ENCODE measurements at places on chromosomes 3 and 15.

GRCh38 chr15:48426941-48427340, 95.7 kb downstream of the DUT start:
- DNase-seq, result no peak

DNA sequence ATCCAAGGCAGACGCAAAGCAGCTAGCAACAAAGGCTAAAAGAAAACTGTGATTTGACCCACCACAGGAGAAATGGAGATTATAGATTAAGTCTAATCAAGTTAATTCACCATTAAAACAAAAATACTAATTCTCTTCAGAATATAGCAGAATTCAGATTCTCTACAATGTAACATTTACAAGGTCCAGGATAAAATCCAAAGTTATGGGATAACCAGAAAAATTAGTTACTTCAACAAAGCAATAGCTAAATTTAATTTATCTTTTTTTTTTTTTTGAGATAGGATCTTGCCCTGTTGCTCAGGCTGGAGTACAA, 284.6 kb upstream of the MANF start:
- no peak for DNase-seq

- DNase-seq, result no peak
Observed at GRCh38 chr3:121821421-121822199, 13.2 kb downstream of the IQCB1 start.

DNA sequence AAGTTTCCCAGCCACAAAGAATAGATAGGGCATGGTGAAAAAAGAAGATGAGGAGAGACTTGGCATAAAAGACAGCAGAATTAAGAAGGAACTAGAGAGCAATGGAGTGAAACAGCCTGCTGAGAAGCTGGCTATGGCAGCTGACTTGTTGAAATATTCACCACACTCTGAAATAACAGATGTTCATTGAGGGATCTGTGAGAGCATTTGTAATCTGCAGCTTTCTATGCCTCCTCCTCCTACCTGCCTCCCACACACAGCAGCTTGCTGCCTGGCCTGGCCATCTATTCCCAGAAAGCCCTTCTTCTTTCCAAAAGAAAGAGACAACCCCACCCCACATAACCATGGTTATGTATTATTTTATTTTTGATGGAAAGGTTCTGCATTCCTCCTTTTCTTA, 303.9 kb downstream of the GAP43 start:
- no peak for DNase-seq

DNA sequence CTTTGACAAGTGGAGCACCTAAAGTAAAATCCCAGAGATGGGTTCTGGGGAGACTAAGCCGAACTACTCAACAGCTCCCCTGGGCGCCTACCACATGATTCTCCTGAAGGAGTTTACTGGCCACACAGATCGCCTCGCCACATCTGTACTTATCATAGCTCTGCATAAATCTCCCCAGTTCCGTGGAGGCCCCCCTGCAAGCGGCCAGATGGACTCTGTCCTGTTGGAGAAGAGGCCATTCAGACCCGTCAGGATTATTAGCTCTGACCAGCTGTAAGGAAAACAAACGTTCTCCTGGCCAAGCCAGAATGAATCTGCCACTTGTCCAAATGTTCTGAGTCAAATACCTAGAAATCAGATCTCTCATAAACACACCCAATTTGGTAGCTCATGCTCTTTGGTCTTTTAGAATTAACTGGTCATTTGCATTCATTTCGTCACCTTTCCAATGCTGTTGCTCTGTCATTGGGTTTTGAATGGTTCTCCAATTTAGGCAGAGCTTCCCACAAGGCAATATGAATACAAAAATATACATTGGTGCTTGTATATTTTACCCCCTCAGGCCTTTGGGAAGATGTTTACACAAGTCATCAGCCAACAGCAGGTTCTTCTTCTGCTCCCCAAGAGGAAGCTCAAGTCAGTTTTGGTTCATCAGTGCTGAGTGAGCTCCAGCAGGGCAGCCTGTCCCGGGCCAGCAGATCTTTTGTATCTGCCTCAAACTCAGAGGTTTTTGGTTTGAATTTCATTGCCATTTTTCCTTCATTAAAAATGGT, 124.5 kb downstream of the THSD4 start:
- no peak for DNase-seq

Measured in stimulated activated naive CD4-positive, alpha-beta T cell treated with Interleukin-2 at 50 U/mL for 16 hours (primary cell).